ENCODE measurements at places on chromosomes 3 and 15.

- no peak for DNase-seq
Observed at GRCh38 chr3:137763594-137763938, 549 bp upstream of the SOX14 start.

DNA sequence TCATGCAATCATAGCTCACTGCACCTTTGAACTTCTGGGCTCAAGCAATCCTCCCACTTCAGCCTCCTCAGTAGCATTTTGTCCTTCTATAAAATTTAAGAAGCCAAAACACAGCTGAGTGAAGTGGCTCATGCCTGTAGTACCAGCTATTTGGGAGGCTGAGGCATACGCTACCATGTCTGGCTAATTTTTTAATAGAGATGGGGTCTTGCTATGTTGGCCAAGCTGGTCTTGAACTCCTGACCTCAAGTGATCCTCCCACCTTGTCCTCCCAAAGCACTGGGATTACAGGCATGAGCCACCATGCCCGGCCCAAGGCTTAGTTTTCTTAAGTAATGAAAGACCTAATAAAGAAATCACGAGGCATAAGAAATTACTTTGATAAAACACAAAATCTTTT lies 14.7 kb upstream of the FNDC3B start:
- no peak for DNase-seq

GRCh38 chr3:157956176-157956575 lies 150.0 kb downstream of the SHOX2 start:
- no peak for DNase-seq

DNA sequence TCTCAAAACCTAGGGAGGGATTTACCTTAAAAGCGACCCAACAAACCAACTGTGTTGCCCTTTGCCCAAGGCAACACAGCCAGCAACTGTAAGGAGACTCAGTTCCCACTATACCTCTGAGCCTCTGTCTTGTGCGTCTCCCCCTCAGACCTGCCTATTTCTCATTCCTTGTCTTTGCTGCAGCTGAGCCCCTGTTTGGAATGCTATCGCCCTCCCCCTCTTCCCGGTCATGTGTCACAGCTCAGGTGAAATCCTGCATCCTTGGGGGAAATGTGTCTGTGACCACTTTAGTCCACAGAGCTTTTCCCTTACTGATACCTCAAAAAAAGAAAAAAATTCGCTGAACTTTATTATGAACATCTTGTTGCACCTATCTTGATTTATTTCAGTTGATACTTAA lies 52.0 kb upstream of the LRIG1 start:
- DNase-seq = no peak

GRCh38 chr15:21262851-21263425 lies 177.4 kb downstream of the POTEB3 start:
- no peak for DNase-seq

- DNase-seq = no peak
Observed at GRCh38 chr3:45954306-45954705, 11.0 kb downstream of the CXCR6 start.

GRCh38 chr3:179731544-179731943 lies 78.7 kb downstream of the USP13 start:
- DNase-seq = no peak

DNA sequence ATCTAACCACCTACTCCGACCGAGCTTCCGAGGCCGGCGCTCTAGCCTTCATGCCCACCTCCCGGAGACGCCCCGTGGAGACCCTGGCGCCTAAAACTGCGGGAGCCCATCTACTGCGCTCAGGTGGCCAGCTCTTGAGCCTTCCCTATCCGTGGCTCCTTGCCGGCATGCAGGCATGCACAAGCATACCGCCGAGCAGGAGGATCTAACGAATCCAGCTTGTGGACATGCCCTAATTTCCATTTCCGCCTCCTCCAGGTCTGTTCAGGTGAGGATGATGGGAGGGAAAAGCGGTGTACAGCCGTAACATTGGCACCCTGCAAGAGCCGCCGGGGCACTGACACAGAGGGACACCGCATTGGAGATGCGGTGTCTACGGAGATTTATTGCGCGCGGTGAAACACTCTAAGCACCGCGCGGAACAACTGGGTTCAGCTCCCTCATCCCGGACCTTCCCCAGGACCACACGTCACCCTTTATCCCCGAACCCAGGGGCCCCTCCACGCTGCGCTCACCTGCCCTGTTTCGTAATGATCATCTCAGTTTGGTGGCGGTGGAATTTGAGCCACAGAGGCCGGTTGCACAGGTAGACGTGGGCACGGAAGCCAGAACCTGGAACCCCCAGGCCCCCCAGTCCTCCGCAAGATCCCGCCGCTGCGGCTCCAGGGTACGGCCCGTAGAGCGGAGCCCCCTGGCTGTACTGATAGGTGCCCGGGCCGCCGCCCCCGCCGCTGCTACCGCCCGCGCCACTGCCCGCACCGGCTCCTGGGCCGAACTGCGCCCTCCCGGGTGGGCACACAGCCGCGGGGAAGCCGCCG lies 1.0 kb downstream of the EOMES start:
- DNase-seq = no peak

DNA sequence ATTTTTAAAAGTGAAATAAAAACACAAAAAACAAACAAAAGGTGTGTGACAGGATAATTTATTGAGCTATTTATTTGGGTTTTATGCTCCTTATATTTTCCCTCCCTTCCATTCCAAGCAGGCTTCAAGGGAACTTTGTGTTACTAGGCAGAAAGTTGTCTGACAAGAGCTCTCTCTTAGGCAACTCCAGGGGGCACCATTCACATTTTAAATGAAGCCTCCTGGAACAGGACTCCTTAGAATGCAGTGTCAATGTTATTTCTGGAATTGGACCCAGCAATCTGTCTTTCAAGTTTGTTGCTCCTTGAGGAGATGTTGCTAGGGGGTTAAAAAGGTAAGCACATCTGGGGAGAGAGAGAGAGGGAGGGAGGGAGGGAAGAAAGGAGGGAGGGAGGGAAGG lies 5.4 kb upstream of the RFX7 start:
- DNase-seq = peak; percentile 26

DNA sequence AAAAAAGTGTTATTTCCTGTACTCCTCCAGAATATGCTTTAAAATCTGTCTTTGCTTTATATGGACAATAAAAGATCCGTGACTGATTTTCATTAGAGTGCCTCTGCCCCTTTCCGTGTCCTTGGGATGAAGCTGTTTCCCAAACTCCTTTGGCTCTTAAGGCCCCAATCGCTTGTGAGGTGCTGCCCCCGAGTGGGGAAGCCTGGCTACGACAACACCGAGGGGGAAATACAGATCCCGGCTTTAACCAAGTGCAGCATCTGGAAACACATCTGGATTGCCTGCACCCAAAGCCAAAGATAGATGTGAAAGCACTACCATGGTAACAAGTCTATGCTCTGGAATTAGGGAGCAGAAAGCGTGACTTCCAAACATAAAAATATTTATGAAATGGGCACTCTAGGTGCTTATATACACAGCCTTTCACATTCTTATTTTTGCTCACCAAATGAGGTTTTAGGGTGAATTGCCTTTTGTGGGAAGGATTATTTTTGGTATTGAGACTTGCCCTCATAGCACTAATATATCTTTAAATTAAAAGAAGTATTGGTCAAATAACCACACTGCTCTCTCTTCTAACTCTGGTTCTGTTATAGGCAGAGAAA lies 40.6 kb upstream of the ADCY5 start:
- no peak for DNase-seq
